Hair follicle dermal papilla cell (primary cell): ENCODE measurements at places on chromosomes 7 and 10. TPM values are rescaled to one million over a fixed set of nuclear protein-coding genes. Genes with fewer than 3 reads are reported as not detected.

GIMAP4 gene
- total RNA-seq = not detected in 2 replicates

ZNF853 gene
- 0.24 and 0.32 TPM in 2 replicates for total RNA-seq

BHLHA15 gene
- not detected in 2 replicates for total RNA-seq

GATA3 gene
- not detected in 2 replicates for total RNA-seq

GARS1 gene
- total RNA-seq = 275 and 344 TPM in 2 replicates

EVX1 gene
- total RNA-seq = not detected in 2 replicates

MAP3K8 gene
- 20.4 and 21.0 TPM in 2 replicates for total RNA-seq
